ENCODE measurements at places on chromosomes 2 and 18.
A peak's percentile ranks its signal among the peaks of the same experiment; 100 is the strongest.

- no peak for DNase-seq
- H3K4me1 ChIP-seq: no peaks in the 10 kb centered on the region
- no peak overlapping the region for H3K27ac ChIP-seq
- no peaks in the 10 kb centered on the region for H3K36me3 ChIP-seq
- no peak overlapping the region for H3K4me3 ChIP-seq
Measured at GRCh38 chr2:238693337-238694093, 154.4 kb upstream of the TWIST2 start.

DNA sequence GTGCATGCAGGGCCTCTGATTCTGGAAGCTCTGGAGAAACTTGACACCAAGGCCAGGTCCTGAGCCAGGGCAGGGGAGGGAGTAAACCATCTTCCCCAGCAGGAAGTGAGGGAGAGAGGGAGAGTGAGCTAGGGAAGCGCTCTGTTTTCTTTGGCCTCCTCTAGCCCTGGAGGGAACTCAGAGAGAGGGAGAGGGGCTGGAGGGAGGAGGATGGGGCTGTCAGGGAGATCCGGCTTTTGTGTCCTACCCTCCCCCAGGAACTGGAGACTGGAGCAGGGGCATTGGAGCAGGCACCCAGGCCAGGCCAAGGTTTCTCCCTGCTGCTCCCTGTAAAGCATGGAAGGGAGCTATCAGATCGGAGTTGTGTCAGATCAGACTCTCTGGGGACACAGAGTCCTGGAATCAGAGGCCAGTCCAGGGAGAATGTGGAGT is 22.7 kb upstream of the PKDCC start:
- no peak for DNase-seq
- H3K36me3 ChIP-seq: no peaks in the 10 kb centered on the region
- H3K27ac ChIP-seq: no peak overlapping the region
- H3K27me3 ChIP-seq: peaks cover 52% of the 10 kb centered on the region
- no peak overlapping the region for H3K4me3 ChIP-seq

DNA sequence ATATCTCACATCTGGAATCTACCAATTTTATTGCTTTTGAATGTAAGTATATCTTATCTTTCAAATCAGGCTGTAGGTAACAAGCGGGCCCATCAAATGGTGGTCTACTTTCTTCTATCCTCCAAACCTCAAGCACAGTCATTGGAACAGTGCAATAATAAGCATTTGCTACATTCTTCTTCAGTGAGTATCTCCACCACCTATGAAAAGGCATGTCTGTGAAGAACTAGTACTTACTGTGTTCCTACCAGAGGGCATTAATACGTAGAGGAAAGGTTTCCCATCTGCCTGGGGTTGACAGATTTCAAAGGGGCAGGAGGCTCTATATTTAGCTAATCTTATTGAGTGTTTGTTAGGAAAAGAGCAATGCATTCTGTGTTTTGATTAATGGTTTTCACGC is 411.1 kb downstream of the NCKAP5 start:
- no peaks in the 10 kb centered on the region for H3K27me3 ChIP-seq
- H3K27ac ChIP-seq: no peak overlapping the region
- no peaks in the 10 kb centered on the region for H3K36me3 ChIP-seq

GRCh38 chr18:37265382-37265781 is 300.2 kb downstream of the CELF4 start:
- H3K27me3 ChIP-seq: peaks cover 43% of the 10 kb centered on the region
- H3K4me3 ChIP-seq: no peak overlapping the region
- no peaks in the 10 kb centered on the region for H3K36me3 ChIP-seq
- no peaks in the 10 kb centered on the region for H3K4me1 ChIP-seq
- no peak for DNase-seq
- H3K27ac ChIP-seq: no peak overlapping the region

- H3K4me3 ChIP-seq: no peak overlapping the region
- peaks cover 9% of the 10 kb centered on the region for H3K36me3 ChIP-seq
- no peak for DNase-seq
- peak overlapping the region; percentile 88 for H3K27ac ChIP-seq
- peaks cover 29% of the 10 kb centered on the region for H3K4me1 ChIP-seq
Measured at GRCh38 chr2:135963841-135964240, 21.6 kb downstream of the DARS1 start.

GRCh38 chr2:213010106-213010779 is 141.2 kb downstream of the IKZF2 start:
- H3K27me3 ChIP-seq: no peaks in the 10 kb centered on the region
- H3K4me1 ChIP-seq: peaks cover 2% of the 10 kb centered on the region
- peaks cover 3% of the 10 kb centered on the region for H3K36me3 ChIP-seq
- peak overlapping the region; percentile 44 for H3K27ac ChIP-seq
- no peak for DNase-seq

DNA sequence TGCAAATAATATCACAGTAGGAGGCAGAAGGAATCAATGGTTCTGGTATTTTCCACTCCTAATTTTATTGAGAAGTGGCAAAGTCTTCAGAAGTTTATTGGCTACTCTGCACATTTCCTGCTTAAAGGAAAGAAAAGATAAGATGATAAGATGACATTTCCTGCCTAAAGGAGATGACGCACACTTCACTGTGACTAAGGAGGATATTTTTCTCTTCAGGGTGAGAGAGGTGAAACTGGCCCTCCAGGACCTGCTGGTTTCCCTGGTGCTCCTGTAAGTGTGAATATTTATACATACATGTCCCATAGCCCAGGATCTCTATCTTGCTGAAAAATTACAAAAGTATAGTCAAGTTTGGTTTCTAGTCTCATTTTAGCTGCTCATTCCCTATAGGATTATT is 27.9 kb downstream of the COL3A1 start:
- peaks cover 2% of the 10 kb centered on the region for H3K36me3 ChIP-seq
- no peak overlapping the region for H3K27ac ChIP-seq
- no peaks in the 10 kb centered on the region for H3K4me1 ChIP-seq
- DNase-seq: no peak

DNA sequence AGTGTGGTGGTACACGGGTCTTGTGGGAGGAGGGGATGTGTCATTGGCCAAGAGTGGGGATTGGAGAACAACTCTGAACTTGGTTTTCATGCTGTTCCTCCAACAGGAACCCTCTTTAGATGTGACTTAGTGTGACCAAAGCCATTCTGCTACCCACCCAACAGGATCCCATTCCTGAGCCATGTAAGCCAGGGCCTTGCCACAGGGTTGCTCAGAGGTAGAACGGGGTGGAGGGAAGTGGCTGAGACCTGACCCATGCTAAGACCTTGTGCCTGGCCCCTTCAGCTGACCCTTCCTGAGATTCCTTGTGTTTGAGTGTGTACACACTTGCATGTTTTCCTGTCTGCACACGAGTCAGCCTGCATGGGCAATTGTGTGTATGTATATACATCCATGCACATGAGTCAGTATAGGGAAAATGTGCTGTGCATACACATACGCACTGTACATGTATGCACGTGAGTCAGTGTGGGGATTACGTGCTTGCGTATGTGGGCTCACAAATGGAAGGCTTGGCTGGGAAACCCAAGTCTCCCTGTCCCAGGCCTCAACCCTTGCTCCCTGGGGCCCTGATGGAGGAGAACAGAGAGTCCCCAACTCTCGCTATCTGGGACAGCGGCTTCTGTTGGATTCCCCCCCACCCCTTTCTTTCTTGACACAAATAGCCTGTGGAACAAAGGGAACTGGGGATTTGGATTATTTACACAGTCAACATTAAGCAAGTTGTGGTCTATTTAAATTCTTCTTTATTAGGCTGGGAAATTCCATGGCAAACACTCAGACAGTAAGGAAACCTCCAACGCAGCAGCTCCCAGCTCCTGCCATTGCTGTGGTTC is 339.8 kb downstream of the DYSF start:
- H3K4me1 ChIP-seq: no peaks in the 10 kb centered on the region
- no peak for DNase-seq
- no peaks in the 10 kb centered on the region for H3K36me3 ChIP-seq

GRCh38 chr2:105544591-105545377 is 145.9 kb upstream of the FHL2 start:
- peaks cover 4% of the 10 kb centered on the region for H3K4me1 ChIP-seq
- DNase-seq: no peak
- no peaks in the 10 kb centered on the region for H3K36me3 ChIP-seq
